ENCODE measurements at places on chromosomes 4 and X.

DNA sequence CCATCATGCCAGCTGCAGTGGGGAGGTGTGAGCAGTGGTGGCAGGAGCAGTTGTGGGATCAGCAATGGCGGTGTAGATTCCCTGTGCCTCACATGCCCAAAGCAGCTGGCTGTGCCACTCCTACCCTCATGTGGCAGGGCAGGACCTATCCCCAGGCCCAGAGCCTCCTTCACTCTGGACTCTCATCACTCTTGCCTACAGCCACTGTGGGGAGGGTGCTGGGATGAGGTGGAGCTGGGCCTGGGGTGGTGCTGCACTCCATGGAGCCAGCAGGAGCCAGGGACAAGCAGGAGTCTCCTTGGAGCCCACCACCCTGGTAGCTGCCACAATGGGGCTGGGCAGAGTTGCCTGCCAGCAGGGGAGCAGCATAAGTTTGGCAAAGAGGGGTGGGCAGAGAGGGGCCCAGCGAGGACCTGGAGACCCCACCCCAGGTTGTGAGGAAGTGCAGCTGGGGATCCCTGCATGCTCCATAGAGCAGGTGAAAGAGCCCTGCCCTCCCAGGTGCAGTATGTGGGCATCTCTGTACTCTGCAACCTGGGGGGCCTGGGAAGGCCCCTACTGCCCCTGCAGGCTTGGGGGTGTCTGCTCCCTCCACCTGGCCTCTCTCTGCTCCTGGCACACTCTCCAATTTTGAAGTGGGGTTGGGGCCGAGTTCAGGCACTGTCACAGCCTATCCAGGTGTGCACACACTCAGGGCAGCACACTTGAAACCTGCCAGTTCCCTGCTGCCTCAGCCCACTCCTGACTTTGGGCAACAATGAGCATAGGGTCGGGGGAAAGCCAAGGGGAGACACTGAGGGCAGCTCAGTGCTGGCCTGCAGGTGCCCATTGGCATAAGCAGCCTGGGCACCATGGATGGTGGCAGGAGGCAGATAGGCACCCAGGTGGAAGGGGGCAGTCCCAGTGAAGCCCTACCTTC lies 74.0 kb upstream of the INTU start:
- DNase-seq: no peak

DNA sequence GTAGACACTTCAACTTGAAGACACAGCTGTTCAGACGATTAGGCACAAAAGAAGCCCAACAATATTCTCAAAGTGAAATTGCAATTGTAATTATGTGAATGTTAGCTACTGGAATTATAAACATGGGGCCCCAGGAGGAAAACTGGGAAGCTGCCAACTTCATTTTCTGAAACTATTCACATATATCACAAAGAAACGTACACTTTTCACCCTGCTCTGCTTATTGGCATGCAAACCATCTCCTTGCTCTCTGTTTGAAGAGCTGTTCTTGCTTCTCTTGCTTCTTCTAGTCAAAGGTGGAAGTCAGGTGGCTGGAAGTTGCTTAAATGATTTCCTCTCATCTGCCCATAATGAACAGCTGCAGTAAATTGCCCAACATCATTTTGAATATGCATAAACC lies 320.1 kb downstream of the CFAP299 start:
- no peak for DNase-seq

DNA sequence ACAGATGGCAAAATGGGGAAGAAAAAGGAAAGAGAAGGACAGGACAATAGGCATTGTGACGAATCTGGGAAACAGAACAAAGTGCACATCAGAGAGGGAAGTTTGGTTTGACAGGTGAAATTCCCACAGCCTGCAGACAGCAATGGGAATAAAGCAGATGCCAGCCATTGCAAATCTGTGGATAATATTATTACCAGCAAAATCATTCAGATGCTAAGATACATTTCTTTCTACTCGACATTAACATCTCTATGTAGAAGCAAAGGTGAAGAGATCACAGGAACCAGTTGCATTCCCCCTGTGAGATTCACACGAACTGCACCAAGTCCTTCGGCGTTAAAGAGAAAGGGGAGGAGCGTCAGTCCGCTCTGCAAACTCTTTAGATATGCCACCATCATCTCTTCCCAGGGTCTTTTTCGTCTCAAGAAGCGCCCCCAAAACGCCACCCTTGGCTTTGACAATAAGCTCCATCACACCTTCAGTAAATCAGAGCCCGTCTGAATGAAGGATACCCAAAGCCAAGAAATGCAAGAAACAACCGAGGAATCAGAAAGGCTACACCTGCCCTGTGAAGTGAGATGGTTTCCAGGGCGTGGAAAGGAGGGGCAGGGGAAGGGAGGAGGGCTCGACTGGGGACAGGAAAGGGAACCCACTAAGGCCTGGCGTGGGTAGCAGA lies 1.9 kb downstream of the NEUROG2 start:
- no peak for DNase-seq

DNA sequence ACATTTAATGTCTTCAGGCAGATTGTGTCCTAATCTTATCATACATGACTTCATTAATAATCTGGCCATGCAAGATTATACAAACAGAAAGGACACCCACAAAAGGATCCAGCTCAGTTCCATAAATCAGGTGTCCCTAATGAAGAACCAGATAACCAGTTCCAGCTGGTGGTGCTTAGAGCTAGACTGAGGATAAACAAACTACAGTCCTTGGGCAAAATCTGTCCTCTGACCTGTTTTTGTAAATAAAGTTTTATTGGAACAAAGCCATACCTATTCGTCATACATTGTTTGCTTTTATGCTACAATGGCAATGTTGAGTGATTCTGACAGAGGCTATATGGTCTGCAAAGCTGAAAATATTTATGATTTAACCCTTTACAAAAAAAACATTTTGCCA lies 199.5 kb downstream of the MID1IP1 start:
- no peak for DNase-seq

GRCh38 chr4:1380368-1381151 lies 25.7 kb downstream of the NKX1-1 start:
- DNase-seq: no peak

DNA sequence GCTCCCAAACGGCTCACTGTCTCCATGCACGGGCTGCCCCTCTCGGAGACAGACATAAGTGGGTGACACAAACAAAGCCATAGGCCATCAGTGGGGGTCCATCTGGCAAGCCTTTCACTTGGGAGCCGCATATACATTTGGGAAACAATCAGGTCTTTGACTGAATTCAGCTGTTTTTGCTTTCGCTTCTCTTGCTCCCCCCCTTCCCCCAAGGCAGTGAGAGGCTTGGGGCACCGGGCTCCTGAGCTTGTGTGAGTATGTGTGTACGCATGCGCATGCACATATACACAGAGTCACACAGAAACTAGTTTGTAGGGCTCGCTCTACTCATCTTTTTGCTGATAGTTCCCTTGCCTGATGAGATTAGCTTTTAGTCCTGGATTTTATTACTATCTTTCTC lies 284.4 kb downstream of the AFF2 start:
- DNase-seq: no peak

DNA sequence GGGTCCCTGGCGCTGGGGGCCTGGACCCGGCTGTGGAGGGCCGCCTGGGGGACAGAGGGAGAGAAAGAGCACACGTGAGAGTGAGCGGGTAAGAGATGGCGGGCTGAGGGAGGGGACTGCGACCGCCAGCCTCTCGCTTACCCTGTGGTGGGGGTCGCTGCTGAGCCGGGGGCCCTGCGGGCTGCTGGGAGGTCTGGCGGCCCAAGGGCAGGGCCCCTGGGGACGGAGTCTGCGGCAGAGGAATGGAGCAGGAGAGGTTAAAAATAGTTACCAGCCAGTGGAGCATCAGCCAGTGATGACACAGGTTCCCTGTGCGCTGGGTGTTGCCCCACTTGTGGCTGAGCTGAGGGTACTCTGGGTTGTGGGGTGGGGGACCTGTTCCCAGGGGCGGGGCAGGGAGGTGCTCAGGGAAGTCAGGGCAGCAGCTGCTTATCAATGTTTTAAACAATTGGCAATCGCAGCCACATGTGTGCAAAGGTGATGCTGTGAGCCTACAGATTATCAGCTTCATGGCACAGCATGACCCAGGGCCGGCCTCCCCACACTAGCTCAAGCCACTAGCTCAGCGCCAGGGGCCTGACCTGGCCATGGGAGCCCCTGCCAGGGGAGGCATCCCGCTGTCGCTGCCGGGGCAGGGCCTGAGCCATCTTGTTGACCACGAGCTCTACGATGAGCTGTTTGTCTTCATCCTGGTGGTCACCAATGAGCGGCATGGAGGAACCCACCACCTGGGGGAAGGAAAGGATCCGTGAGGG lies 7.5 kb upstream of the TIMP1 start:
- no peak for DNase-seq
